Stimulated activated CD4-positive, alpha-beta T cell treated with anti-CD3 and anti-CD28 coated beads, Interleukin-2, amount 100 ng/mL, for 24 hours (primary cell): ENCODE measurements at places on chromosomes 2 and 18.
A peak's percentile ranks its signal among the peaks of the same experiment; 100 is the strongest.

GRCh38 chr2:5285872-5286769 lies 406.1 kb upstream of the SOX11 start:
- no peak for DNase-seq

DNA sequence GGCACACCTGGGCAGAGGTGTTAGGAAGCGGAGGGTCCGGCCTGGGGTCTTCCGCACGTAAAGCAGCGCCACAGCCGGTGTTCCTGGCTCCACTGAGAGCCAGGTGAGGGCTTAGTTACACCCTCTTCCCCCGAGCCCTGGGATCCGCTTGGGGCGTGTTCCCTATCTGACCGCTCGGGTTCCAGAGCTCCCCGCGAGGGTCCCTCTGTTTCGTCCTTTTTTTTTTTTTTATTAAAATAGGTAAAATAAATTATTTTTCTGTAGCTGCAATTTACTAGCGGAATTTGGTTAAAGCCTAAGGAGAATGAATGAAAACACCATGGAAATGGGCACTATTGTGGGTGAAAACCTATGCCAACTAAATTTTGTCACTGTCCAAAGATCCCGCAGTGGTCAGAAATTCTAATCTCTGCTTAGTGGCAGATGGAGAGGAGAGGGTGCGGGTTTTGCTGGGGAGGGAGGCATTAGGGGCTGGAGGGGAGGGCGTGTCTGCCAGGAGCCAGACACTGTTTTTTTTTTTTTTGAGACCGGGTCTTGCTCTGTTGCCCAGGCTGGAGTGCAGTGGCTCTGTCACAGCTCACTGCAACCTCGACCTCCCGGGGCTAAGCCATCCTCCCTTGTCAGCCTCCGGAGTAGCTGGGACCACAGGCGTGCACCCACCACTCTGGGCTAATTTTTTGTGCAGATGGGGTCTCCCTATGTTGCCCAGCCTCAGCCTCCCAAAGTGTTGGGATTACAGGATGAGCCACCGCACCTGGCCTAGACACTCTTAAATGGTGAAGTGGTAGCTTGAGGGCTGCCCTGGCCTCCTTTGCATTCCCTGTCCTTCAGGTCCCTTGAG lies 834 bp downstream of the PDCL3 start:
- no peak for DNase-seq

GRCh38 chr2:208033701-208034502 lies 8.6 kb upstream of the PLEKHM3 start:
- DNase-seq = no peak

- no peak for DNase-seq
Measured at GRCh38 chr2:177589186-177589585, 196.6 kb downstream of the AGPS start.

DNA sequence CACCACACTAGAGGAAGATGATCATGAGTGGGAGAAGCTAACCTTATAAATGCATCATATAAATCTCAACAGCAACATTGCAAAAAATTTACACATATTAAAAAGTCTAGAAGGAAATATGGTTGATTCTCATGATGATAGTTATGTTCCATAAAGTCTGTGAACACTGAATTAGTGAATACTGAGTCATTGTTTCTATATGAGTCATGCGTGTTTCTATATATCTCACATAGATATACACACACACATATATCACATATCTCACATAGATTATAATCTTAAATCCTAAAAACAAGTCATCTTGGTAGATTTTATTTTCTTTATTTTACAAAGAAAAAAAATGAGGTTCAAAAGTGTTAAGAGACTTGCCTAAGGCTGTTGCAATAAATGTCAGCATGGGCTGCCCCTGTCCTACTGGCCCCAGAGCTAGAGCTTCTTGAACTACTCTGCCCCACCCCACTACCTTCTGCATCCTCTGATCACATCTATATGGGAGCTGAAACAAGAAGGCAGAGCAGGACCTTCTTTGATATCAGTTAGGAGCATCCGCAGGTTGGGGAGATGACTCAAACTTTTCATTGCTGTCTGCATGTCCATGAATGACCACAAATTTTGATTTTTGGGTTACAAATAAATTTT lies 81.8 kb upstream of the ADAM23 start:
- peak; percentile 10 for DNase-seq

DNA sequence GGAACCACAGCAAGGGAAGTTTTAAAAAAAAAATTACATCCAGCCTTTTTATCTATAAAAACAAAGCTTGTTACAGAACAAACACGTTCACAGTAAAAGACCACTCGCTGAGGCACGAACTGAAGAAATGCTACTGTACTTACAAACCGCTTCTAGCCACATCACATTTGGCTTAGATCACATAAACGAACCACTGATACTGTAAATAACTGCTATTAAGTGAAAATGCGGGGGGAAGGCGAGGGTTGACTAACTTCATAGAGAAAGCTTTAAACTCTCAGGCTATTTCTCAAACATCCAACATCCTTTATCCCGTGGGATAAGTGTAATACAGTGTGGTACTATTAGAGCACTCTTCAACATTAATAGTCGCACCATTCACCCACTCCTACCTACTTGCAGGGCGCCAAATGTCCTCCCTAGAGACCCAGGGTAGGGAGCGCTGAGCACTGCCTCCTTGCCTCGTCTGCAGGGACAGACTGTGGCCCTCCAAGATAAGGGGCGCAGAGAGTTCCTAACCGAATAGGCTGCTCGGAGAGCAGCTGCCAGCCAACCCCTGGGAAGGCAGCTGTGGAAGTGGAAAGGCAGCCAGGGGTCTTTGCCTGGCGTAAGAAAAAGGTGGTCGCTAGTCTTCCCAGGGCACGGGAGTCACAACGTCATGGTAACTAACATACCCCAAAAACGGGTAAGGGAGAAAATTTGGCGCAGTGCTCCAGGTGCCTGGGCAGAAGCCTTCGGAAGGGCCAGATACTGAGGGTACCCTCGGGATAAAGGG lies 854 bp downstream of the GPR155 start:
- DNase-seq = no peak

- no peak for DNase-seq
Measured at GRCh38 chr2:134412639-134412999, 158.7 kb downstream of the MGAT5 start.

GRCh38 chr18:36402765-36403396 lies 105.4 kb downstream of the FHOD3 start:
- no peak for DNase-seq

DNA sequence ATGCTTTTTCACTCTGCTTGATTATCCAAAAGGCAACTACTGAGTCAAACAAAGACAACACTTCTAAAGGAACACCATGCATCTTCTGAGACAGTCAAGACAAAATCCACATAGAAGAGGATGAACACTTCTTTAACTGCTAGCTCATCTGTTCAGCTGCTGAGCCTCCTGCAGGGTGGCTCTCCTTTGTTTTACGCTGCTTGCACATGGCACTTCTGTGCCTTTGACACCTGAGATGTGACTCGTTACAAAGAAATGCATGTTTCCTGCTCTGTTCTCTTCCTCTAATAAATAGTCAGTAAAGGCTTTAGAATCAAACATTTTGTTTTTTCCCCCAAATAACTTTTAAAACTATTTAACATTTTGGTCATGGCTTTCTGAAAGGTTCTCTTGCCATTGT lies 1129.4 kb downstream of the TDRD15 start:
- no peak for DNase-seq

- no peak for DNase-seq
Measured at GRCh38 chr2:37154785-37155184, 2.0 kb downstream of the EIF2AK2 start.

GRCh38 chr2:42435628-42436027 lies 58.2 kb downstream of the KCNG3 start:
- DNase-seq = no peak

DNA sequence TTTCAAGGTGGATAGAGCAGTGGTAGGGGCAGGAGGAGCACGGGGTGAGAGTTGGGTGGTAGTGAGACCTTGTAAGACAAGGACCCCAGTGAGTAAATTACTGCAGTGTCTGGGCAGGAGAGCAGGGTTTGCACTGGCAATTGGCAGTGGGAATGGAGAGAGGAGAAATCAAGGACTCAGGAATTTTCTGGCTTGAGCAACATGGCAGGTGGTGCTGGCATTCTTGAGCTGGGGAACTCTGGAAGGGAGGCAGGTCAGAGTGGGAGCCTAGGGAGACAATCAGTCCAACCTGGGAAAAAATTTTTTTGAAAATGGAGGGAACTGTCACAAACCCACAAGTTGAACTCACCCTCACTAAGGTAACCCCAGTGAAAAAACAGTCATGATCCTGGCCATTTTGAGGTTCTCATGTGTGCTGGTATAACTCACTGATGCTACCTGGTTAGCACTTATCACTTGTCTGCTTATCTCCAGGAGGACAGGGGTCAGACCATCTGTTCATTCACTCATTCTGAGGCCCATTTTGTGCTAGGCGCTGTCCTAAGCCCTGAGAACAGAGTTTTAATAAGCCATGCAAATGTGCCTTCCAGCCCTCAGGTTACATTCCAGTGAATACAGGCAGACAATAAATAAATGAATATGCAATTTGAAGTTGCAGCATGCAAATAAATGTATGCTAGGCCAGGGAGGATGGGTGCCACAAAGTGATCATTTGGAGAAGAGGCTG lies 92.2 kb upstream of the SEC11C start:
- no peak for DNase-seq

- no peak for DNase-seq
Measured at GRCh38 chr2:133417415-133417814, 150.8 kb downstream of the NCKAP5 start.

DNA sequence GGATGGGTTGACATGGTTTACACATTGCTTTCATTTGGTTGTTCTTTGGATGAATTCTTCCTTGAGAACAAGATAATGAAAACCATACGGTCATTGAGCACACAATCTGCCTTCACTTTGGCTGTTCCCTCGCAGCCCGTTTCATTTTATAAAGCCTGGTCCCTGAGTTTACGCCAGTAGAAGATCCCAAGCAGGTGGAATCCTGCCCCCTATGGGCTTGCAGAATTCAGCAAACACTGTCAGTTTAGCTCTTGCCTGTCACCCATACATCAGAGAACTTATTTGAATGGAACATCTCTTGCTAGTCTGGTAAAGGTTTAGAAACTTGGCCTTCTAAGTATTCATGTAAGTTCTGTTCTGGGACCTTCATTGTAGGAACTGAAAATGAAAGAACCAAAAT lies 666.4 kb upstream of the ZEB2 start:
- no peak for DNase-seq
